ENCODE measurements at places on chromosomes 7 and 10.

GRCh38 chr7:75835688-75836285, 22.2 kb upstream of the CCL24 start:
- DNase-seq = no peak

GRCh38 chr7:109939207-109939606, 1151.7 kb upstream of the LRRN3 start:
- no peak for DNase-seq

- DNase-seq = peak; percentile 59
These were observed 49.5 kb downstream of the NEURL1 start for GRCh38 chr10:103542764-103543616.

DNA sequence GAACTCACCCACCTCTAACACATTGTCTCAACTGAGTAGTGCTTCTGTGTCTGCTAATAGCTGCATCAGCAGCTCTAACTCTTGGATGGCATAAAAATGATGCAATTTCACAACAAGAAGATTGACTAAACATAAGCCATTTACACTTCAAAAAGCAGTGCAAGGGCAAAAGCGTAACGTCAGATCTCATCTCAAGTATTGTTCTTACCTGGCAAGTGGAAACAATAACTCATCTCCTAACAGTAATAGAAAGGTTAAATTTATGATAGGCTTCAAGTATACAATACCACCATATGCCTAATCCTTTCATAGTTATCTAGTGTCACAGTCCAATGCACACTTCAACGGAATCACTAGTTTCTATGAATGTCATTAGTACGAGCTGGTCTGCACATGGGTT, 14.8 kb downstream of the TPK1 start:
- DNase-seq = no peak

DNA sequence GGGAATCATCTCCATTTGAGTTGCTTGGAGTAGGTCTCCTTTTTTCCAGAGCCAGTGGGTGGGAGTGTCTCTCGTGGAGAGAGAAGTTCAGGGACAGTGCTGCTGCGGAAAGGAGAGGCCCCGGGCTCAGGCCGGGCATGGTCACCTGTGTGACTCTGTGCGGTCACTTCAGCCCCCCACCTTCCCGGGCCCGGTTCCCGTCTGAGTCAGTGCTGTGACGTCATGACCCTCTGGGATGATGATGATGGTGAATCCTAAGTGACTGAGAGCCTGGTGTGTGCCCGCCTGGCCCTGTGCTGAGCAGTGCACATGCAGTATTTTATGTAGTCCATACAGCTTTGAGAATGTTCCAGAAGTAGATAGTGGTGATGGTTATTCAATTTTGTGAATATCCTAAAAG, 32.6 kb upstream of the AP5Z1 start:
- DNase-seq = no peak

- DNase-seq = peak; percentile 90
These were observed 20.2 kb upstream of the BAIAP2L1 start for GRCh38 chr7:98420966-98421612.

GRCh38 chr10:132634241-132634946, 96.8 kb downstream of the INPP5A start:
- DNase-seq = peak; percentile 45

GRCh38 chr7:43454936-43455518, 127.9 kb upstream of the STK17A start:
- DNase-seq = no peak

GRCh38 chr10:51918884-51919325, 219.5 kb upstream of the CSTF2T start:
- no peak for DNase-seq

DNA sequence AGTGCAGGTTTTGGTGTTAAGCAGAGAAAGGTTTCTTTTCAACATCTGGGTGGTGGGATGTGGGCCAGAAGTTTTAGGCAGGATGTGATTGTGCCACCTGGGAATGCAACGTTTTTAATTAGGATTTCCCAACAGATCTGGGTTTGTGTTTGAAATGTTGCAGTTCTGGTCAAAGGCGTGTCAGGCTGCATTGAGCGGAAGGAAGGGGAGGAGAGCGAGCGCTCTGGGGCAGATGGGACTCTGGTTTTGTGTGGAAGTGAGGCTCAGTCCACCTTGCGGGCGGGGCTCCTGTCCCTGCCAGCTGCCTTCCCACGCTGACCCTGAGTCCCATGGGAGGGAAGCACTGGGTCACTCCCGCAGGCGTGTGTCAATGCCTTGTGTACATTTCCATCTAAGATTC, 767.7 kb downstream of the KCNMA1 start:
- DNase-seq = no peak

DNA sequence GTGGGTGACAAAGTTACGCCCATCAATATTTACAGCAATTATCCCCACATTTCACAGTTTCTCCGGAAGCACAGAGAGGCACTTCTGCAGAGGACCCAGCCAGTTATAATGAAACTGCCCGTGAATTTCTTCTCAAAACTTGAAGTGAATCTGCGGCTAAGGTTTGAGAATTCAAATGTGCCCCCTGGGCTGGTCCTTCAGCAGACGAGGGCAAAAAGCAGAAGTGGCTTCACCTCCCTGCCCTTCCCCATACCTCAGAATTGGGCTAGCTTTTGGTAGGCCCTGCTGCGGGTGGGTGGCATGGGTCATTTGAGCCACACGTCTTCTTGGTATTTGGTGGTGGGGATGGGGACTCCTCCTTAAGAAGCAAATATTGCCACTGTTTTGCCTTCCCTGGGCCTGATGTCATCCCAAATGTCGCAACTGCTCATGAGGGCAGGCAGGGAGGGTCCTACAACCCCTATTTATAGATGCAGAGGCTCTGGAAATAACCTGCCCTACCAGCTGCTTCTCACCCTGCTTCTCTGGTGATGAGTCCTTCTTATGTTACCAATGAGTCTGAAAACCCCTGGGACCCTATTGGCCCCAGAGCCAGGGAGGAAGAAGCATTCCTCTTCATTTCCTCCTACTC, 16.6 kb upstream of the WDFY4 start:
- no peak for DNase-seq

- no peak for DNase-seq
These were observed 321.8 kb downstream of the PLXNA4 start for GRCh38 chr7:132254455-132254854.

GRCh38 chr7:133290676-133291333, 37.9 kb downstream of the EXOC4 start:
- no peak for DNase-seq

- no peak for DNase-seq
These were observed 214.2 kb downstream of the ZNF248 start for GRCh38 chr10:37643187-37643586.

- DNase-seq = no peak
These were observed 286.4 kb downstream of the PRPF18 start for GRCh38 chr10:13873196-13873595.

GRCh38 chr7:84953234-84953633, 233.6 kb downstream of the SEMA3D start:
- no peak for DNase-seq
